ENCODE measurements at places on chromosomes 1 and 21.

GRCh38 chr1:93172778-93173177 is 7.4 kb downstream of the TMED5 start:
- no peak for DNase-seq

DNA sequence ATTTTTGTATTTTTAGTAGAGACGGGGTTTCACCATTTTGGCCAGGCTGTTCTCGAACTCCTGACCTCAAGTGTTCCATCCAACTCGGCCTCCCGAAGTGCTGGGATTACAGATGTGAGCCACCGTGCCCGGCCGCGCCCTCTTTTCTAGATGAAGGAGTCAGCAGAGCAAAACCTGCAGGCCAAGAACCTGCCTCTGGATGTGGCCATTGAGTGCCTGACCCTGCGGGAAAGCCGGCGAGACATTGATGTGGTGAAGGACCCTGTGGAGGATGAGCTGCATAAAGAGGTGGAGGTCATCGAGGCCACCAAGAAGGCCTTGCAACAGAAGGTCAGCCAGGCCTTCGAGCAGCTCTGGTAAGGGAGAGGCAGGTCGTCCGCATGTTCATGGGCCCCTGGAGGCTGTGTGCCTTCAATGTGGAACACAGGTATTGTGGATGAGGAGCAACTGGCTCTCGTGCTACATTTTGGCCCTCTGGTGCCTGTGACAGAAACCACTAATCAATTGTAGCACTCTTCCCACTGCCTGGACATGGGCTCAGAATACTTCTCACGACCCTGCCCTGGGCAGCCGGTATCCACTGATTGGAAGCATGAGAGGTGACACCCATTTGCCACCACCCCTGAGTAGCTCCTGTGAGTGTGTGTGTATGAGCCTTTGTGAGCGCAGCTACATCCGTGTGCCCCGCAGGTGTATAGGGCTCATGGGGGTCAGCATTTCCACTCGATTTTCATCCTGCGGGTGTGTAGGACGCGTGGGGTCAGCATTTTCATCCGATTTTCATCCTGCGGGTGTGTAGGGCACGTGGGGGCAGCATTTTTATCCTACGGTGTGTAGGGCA is 2.0 kb downstream of the TEKT2 start:
- DNase-seq, result no peak

DNA sequence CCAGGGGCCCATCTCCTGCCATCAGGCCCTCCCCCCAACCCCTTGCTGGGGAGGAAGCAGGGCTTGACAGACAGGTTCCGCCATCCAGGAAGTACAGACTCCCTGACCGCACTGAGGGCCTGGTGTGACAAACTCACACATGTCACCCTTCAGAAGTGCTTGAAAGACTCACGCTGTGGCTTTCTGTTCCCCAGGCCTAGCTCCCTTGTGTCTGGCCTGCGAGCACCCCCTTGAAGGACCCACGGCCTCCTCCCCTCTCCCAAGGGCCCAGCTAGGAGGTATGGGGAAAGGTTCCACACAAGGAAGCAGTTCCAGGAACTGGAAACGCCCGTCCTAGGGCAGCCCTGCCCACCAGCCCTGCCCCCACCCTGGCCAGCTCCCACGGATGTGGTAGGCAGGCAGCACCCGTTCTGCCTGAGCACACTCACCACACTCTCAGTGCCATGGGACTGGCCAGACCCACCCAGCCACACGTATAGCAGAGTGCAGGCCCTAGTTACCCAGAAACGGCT is 26.7 kb downstream of the SLC2A1 start:
- peak; percentile 30 for DNase-seq

GRCh38 chr1:203467550-203467921 is 8.1 kb upstream of the PRELP start:
- DNase-seq, result no peak

GRCh38 chr1:45103534-45103933 is 91.5 kb downstream of the UROD start:
- DNase-seq, result no peak

DNA sequence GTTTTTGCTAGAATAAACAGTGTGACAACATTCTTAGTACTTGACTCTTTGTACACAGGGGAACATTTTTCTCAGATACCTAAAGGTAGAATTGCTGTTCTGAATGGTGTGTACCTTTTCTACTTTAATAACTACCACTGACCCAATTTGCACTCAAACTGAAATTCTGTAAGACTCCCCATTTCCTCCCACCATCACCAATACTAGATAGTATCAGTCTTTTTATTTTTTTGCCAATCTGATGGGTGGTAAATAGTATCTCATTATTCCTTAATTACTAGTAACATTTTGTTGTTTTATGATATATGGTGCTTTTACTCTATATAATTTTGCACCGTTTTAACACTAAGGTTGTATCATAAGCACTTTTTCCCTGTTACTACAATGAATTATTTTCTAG is 28.8 kb upstream of the GCLM start:
- DNase-seq, result no peak

GRCh38 chr1:201348211-201348566 is 29.3 kb downstream of the TNNT2 start:
- no peak for DNase-seq

GRCh38 chr1:3102641-3103040 is 33.6 kb downstream of the PRDM16 start:
- DNase-seq, result no peak

DNA sequence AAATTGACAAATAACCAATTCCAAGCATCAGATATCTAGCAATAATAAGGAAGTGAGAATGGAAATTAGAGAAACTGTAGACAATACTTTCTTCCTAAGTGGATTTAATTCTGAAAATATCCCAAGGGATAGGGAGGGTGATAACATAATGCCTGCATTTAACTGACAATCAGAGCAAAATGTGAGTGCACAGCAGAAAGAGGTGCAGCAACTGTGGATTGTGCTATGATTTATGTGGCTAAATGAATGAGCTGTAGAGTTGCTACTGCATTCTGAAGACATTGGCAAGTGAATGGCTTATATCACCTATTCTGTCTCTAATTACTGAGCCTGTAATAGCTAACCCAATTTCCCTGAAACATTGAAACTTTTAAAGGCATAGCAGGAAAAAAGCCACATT is 39.0 kb downstream of the OLFM3 start:
- DNase-seq, result no peak

- no peak for DNase-seq
Observed at GRCh38 chr1:16245476-16246196, 8.7 kb upstream of the CPLANE2 start.

DNA sequence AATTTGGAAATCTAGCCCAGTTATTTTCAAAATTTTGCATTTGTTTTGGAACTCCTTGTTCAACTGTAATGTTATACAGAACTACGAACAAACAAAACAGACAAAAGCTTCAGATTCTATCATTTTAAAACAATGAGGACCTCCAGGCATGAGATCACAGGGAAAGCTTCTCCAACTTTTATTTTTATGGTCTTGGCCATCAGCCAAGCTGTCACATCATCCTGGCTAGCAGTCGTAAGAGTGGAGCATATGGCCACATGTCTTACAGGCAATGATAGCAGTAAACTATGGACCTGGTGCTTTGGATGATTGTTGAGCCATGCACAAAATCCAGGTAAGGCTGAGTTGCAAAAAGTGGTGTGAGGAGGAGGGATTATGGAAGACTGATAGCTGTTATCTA is 299.6 kb downstream of the LMX1A start:
- no peak for DNase-seq

DNA sequence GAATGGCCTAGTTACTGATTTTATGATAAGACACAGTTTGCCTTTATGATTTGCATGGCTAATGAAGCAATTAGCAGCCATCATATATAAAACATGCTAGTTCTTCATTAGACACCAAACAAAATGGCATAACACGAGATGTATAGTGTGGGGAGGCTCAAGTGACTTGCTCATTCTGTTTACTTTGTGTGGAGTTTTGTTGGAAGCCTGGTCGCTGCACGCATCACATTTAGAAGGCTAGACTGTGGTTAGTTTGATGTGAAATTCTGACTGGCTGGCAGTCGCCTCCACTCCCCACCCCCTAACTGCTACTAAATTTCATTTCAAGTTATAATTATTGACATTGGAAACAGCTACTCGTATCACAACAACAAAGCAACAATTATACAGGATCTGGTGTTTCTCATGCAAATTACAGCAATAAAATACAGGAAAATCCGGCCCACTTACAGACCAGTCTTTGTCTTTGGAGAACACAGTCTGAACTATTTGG is 356.1 kb downstream of the LMO4 start:
- DNase-seq, result no peak

DNA sequence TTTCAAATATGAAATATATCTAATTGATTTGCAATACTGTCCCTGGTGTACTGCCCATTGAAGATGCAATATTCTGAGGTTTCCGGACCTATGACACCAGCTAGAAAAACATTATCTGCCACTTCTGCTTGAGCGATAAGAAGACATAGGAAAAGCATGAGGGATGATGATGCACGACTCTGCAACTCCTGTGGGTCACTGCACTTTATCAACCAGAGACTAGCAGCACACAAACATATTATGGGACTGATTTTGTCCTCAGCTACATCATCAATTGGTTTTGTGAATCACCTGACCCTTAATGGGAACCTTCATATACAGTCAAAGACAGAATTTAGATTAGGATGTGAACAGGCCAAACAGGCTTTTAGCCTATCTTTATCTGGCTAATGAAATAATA is 13.8 kb upstream of the KCNA3 start:
- no peak for DNase-seq

- no peak for DNase-seq
Observed at GRCh38 chr1:64212031-64212430, 8.6 kb downstream of the UBE2U start.

- DNase-seq, result no peak
Observed at GRCh38 chr1:202067188-202067974, 55.3 kb upstream of the GPR37L1 start.

GRCh38 chr1:118100686-118101514 is 84.1 kb downstream of the SPAG17 start:
- DNase-seq, result no peak
